ENCODE measurements at places on chromosomes 2 and 18.

- no peak for DNase-seq
Observed at GRCh38 chr18:5196253-5197031, 615 bp downstream of the AKAIN1 start.

- DNase-seq: no peak
Observed at GRCh38 chr2:201847481-201847880, 41.1 kb downstream of the CDK15 start.

DNA sequence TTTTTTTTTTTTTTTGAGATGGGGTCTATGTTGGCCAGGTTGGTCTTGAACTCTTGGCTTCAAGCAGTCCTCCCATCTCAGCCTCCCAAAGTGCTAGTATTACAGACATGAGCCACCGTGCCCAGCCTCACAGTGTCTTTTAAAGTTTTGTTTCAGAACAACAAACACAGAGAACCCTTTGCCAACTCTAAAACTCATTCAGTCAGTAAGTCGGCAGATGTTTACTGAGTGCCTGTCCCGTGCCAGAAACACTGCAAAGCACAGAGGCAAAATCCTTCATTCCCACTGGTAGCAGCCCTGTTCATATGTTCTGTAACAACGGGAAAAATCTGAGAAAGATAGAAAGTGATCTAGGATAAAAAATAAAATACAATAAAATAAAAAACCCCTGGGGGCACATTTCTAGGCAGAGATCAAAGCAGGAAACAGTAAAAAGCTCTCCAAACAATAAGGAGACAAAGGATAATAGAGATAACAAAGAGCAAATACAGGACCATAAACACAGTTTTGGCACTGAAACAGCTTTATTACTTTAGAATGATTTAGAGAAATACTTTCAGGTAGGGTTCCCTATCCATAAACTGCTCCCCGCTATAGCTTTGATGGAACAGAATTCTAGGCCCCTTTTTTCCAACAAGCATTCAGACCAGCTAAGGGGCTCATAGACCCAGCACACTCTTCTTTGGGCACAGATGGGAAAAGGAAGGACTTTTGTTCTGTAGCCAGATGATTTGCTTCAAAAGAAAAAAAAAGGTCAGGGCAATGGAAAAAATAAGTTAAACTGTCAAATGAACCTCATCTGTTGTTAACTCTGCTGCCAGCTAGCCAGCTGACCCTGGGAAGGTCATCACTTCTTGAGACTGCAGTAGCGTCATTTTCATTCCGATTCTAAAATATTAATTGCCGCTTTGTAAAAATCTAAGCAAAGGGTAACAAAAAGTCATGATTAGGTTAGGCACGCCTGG, 212.3 kb downstream of the CDH20 start:
- DNase-seq: no peak

DNA sequence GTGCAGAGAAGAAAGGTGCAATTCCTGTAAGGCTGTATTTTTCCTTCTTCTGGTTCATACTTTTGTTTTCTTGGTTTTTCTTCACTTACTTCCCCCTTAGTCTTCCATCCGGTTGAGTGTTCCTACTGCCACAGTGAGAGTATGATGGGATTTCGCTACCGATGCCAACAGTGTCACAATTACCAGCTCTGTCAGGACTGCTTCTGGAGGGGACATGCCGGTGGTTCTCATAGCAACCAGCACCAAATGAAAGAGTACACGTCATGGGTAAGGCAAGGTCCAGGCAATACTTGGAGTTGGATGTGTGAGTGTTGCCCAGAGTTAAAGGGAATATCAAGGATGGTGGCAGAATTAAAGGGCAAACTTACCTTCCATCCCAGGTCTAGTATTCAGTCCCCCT, 108.0 kb downstream of the DTNA start:
- DNase-seq: no peak

DNA sequence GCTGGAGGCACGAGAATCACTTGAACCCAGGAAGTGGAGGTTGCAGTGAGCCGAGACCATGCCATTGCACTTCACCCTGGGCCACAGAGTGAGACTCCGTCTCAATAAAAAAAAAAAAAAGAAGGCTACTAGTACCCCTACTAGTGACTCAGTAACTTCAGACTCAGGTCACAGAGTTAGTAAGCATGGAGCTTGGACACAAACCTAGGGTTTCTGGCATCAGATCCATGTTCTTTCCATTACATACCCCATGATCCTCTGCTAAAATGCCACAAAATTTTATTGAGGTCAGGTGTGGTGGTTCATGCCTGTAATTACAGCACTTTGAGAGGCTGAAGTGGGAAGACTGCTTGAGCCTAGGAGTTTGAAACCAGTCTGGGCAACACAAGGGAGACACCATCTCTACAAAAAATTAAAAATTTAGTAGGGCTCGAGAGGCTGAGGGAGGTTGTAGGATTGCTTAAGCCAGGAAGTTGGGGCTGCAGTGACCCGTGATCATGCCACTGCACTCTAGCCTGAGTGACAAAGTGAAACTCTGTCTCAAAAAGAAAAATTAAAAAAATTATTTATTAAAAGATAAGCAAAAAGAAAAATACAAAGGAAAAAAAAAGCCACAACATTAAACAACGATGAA, 45.1 kb downstream of the DHX57 start:
- no peak for DNase-seq

GRCh38 chr2:95377216-95378123, 25.0 kb upstream of the FAHD2A start:
- DNase-seq: no peak

GRCh38 chr2:235183786-235184185, 232.0 kb downstream of the SH3BP4 start:
- no peak for DNase-seq

DNA sequence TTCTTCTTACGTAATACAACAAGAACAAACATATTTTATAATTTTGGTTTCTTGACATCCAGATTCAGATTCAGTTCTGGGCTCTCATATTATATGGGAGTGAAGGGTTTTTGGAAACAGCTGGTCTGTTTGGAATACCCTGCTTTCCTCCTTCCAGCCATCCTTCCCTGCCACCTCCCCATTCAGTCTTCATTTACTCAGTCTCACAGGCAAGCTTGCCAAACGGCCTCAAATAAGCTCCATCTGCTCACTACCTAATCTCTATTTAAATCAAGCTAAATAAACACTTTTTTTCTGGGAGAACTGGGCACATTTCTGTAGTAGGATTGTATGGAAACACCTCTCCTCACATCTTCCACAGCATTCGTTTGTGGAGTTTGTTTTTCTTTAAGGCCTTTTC, 147.5 kb downstream of the RND3 start:
- DNase-seq: no peak

DNA sequence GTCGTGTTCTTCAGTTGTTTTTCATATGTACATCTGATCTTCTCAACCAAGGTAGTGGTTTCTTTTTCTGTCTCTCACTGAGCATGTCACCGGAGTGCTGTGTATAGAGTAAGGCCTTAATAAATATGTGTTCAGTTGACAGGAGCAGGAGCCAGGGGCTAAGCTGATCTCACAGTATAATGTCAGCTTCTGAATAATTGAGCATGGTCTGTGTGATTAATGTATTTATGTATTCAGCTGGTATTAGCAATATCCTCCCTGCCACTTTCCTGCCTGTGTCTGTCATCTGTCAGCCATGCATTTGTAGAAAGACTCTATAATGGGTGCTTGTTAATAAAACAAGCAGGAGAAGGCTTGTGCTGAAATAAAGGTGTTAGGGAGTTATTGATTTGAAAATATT, 198.9 kb downstream of the ADCYAP1 start:
- no peak for DNase-seq

DNA sequence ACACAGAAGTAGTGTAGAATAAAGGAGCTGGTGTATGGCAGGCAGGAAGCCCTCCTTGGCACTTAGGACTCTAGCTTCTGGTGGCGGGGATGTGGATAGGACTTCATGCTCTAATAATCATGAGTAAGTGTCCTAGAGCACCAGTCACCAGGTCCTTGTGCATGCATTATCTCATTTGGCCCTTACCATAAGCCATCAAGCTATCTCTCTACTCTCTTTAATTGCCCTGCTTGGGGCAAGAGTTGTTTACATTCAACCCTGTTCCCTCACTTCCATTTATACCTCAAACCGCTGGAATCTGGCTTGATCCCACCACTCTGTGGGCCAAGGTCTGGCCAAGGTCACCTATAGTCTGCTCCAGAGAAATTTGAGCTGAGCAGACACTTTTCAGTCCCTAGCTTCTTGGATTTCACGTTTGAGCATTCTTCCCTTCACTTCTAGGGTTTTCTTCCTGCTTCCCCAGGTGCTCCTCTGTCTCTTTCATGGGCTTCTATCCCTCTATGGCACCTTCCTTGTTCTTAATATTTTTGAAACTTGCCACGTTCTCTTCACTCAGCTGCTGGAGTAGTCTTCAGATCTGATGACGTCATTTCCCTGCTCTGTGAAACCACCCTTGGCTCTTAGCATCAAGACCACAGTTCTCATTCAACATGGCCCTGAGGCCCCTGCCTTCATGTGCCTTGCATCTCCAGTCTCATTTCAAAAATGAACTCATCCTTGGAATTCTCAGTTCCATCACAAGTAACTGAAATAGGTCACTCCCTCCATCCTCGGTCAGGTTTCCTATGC, 94.9 kb upstream of the GATA6 start:
- no peak for DNase-seq

DNA sequence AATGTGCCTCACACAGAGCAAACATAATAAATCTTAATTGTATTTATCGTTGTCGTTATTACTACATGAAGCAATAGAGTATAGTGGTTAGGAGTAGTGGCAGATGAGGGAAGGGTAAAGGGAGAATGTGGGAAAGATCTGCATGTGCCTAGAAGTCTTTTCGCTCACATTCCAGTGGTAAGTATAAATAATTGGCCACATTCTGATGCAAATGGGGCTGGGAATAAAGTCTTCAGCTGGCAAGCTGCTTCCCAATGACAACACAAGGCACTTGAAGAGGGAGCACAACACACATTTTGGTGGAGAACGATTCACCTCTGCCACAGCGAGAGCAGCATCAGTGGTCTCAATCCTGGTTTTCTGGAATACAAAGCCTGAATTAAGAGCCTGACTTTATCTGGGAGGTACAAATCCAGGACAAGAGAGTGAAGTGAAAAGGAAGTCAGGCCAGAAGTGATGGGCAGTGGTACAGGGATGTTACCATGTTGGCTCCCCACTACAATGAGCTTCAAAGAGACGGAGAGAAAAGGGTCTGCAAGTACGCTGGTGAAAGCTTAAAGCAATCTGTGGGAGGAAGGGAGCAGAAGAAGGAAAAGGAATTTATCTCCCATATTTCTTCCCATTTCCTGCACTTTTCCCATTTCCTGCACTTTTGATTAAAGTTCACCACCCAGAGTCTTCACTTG, 112.3 kb downstream of the ARHGAP15 start:
- DNase-seq: no peak

GRCh38 chr18:79947054-79947755, 4.2 kb downstream of the SLC66A2 start:
- no peak for DNase-seq

DNA sequence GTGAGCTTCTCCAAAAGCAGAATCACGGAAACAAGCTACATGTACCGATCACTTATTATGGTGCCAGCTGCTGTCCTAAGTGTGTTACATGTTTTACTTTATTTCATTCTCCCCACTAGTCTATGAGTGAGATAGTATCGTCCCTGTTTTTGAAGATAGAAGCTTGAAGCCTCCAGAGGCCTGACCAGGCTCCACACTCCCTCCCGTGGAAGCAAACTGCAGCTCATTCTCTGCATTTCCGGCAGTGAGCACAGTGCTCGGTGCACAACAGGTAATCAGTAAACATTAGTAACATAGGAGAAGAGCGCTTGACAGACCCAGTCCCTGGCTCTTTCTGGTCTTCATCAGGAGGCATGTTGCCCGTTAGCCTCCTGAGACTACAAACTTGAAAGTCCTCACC, 72.9 kb downstream of the ZBTB7C start:
- no peak for DNase-seq

- DNase-seq: no peak
Observed at GRCh38 chr2:28617502-28618184, 121.8 kb downstream of the PLB1 start.

DNA sequence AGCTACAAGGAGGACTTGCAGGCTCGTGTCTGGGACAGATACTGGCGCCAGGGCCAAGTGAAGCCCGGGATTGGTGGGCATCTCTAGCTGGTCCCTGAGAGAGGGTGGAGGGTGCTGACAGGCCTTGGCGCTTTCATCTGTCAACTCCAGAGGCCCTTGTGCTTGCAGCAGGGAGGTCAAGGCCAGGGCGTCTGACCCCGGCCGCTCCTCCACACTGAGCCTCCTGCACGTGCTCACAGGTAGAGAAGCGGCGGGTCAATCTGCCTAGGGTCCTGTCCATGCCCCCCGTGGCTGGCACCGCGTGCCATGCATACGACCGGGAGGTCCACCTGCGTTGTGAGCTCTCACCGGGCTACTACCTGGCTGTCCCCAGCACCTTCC, 9.5 kb downstream of the CAPN10 start:
- DNase-seq: no peak

DNA sequence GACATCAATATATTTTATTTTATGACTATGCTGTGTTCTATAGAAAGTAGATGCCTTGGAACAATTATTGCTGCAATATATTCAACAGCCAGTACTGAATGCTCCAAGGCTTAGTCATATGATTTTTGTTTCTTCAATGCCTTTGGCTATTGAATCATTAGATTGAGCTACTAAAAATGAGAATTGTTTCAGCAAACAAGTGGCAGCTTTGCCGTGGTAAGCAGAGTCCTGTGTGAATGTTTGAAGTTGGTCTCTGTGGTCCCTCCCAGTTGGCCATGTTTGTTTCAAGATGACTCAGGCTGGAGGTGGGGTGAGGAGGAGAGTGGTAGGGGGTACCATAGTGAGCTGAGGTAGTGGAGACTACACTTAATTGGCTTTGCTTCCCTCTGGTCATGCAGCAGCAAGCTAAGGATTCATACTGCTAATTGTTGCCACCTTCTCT, 198.6 kb upstream of the EPAS1 start:
- no peak for DNase-seq

GRCh38 chr2:196131384-196131937, 39.9 kb downstream of the STK17B start:
- peak; percentile 29 for DNase-seq

DNA sequence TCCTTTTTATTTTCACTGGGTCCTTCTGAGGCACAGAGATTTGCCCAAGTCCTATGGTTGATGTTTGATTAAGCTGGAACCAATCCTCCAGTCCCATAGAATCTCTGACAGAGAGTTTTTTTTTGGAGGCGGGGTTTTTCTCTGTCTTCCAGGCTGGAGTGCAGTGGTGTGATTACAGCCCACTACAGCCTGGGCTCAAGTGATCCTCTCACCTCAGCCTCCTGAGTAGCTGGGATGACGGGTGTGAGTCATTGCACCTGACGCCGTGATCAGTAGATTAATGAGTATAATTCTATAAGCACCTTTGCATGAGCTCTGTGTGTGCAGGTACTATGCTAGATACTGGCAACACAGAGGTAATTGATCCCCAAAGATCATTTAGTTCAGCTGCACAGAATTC, 15.3 kb upstream of the TRPM8 start:
- no peak for DNase-seq

GRCh38 chr2:166332106-166332505, 43.6 kb downstream of the SCN9A start:
- DNase-seq: no peak

- peak; percentile 28 for DNase-seq
Observed at GRCh38 chr18:59094569-59094968, 45.1 kb upstream of the SEC11C start.
